ENCODE measurements at places on chromosomes 11 and 22. TPM values are rescaled to one million over a fixed set of nuclear protein-coding genes. Genes with fewer than 3 reads are reported as not detected.

Gene ISX
- total RNA-seq: 0.14 TPM

Gene PAX6
- total RNA-seq: 0.80 TPM

DNA sequence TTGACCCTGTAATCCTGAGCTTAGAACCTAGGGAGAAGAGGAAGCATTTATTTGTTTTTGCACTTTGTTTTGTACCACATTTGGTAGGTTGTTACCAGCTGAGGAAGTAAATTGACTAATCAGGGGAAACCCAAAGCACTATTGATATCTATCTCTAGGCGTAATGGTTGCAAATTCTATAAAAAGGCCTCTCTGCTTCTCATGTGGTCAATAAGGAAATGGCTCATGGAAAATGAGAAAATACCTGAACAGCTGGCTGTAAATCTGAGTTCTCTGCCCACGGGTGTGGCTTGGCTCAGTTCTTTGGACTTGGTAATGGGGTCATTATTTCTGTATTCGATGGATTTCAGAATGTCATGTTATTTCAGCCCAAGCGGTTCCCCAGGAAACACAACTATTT is 42.4 kb downstream of the BARX2 start:
- H3K27ac ChIP-seq: no peak overlapping the region
- no peaks in the 10 kb centered on the region for H3K4me1 ChIP-seq
- H3K36me3 ChIP-seq: no peaks in the 10 kb centered on the region
- H3K27me3 ChIP-seq: no peaks in the 10 kb centered on the region
- no peak overlapping the region for H3K4me3 ChIP-seq

DNA sequence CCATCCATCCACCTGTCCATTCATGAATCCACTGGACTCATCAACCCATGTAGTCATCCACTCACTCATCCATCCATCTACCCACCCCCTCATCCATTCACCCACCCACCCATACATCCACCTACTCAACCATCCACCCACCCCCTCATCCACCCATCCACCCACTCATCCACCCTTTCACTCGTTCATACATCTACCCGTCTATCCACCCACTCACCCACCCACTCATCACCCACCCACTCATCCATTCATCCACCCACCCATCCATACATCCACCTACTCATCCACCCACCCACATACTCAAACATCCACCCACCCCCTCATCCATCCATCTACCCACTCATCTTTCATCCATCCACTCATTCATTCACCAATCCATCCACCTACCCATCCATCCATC is 37.7 kb downstream of the RTL6 start:
- no peaks in the 10 kb centered on the region for H3K27me3 ChIP-seq
- H3K27ac ChIP-seq: no peak overlapping the region
- H3K4me3 ChIP-seq: no peak overlapping the region
- DNase-seq: no peak

DNA sequence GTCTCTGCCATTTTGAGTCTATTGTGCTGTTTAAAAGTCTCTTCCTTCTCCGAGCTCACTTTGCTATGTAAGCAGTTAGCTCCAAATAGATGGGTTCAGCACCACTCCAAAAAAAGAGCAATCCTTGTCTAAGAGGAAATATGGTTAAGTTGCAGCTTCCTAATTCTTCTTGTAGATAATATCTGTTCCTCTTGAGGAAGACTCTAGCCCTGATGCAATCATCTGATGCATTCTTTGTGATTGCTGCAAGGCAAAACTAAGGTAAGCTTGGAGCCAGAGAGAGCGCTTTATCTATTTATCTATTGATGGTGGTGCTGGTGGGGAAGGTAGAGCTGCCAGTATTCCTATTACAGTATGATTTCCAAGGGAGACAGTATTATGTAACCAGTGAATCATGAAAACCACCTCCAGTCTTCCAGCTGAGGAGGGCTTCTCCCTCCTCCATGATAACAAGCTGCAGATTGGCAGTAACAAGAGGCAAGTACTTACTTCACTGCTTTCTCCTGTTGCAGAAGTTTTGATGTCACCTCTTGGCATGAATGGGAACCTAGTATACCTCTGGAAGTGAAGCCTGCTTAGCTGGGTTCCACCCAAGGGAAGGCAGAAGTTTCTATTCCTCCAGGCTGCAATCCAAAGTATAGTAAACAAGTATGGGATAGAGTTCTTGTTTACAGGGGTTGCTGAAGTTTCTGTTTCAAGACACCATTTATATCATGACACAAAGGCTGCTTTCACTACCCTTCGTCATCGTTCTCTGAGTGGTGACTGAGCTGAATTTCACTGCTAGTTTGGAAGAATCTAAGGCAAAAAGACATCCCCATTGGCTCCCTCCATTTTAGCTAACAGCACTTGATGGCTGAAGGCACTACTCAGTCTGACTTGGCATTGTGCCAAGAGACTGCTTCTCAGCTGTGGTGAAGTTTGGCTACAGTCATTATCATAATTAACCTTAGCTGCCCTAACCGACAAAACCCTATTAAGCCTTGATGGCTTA is 49.7 kb downstream of the FDX1 start:
- no peaks in the 10 kb centered on the region for H3K4me1 ChIP-seq
- no peak overlapping the region for H3K27ac ChIP-seq

All from prostate gland (tissue), 2 donors.